ENCODE measurements at places on chromosomes 12 and 14.

DNA sequence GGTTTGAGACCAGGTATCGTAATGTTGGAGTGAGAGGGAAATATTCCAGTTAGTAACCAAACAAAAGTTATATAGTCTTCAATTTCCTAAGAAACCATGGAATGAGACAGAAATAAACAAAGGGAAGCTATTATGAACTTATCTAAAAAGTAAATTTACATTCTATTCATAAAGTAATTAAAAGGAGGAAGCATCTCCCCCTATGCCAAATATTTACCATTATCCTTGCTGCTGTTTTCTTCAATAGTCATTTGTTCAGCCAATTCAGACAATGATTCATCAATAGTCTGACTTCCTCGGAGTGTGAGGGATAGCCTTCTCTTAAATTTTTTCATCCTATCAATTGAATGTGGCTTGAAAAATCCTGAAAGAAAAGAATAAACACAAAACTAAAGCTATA is 65.7 kb downstream of the CDK17 start:
- DNase-seq, result no peak

GRCh38 chr14:97298331-97298730 is 501.1 kb downstream of the VRK1 start:
- DNase-seq, result no peak

- DNase-seq, result peak; percentile 46
Measured at GRCh38 chr12:54390668-54391551, 6.4 kb upstream of the ZNF385A start.

DNA sequence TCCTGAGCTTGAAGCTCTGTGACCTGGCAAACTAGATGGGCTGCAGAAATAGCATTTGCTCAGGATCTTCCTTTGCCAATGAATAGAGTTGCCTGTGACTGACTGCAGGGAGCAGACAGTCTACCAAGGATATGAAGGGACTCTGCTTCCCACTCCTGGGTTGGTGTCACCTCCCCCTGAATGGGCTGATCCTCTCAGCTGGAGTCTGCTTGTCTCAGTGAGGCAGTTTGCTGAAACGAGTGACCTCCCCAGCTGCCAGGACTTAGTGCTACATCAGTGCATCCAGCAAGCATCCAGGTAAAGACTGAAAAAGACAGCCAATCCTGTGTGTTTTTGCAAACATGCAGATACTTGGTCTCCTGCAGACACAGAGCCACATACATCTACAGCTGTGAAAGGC is 28.5 kb downstream of the PAH start:
- DNase-seq, result no peak

GRCh38 chr12:87768501-87769287 is 260.5 kb downstream of the C12orf50 start:
- no peak for DNase-seq

- no peak for DNase-seq
Measured at GRCh38 chr12:76421046-76421445, 72.8 kb upstream of the BBS10 start.

DNA sequence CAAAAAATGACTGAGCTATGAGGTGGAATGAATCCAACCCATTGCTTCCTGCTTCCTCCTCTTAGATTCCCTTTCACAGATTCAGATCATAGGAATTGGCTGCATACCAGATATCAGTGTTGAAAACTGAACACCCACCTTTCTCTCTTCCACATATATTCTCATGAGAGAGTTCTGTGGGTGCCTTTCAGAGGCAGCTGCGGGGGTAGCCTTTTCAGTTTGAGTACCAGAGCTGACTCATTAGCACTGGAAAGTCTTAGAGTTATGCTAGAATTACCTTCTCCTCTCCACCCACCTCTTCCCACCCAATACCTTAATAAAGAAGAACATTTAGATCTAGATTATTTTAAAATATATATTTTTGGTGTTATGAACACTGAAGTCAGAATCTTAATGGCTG is 495.4 kb upstream of the SEL1L start:
- DNase-seq, result no peak

GRCh38 chr12:82688035-82688501 is 1.4 kb downstream of the TMTC2 start:
- DNase-seq, result peak; percentile 15

- no peak for DNase-seq
Measured at GRCh38 chr14:47392326-47392725, 283.1 kb downstream of the MDGA2 start.

DNA sequence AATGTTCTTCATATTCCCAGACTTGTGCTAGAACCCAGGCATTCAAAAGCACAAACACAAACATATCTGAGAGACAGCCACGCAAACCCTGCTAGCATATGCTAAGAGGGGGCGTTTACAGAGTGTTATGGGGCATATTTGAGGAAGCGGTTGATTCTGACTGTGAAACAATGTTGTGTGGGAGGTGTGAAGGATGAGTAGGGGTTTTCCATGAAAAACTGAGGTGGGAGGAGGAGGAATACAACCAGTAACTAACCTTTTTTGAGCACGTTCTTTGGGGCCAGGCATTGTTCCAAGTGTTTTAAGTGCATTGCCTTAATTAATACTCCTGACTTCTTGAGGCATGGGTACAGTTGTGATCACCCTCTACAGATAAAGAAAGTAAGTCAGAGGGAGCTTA is 499.5 kb downstream of the AACS start:
- DNase-seq, result no peak

DNA sequence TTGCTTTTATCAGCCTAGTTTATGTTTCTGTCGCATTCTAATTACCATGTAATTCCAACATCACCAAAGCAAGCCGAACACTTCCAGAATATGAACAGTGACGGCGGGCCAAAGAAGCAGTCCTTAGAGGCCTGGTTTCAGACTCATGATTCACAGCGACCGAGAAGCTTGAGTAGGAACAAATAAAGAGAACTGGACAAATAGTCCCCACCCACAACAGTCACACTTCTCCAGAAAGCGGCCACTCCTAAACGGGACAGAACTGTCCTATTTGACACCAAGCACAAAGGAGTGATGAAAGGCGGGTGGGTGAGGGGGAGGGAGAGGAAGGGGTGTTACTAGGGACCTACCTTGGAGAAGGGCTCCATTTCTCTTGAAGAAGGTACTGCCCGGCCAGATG is 136.4 kb downstream of the FOXN3 start:
- no peak for DNase-seq

GRCh38 chr12:28463396-28463795 is 273.1 kb downstream of the CCDC91 start:
- DNase-seq, result no peak

DNA sequence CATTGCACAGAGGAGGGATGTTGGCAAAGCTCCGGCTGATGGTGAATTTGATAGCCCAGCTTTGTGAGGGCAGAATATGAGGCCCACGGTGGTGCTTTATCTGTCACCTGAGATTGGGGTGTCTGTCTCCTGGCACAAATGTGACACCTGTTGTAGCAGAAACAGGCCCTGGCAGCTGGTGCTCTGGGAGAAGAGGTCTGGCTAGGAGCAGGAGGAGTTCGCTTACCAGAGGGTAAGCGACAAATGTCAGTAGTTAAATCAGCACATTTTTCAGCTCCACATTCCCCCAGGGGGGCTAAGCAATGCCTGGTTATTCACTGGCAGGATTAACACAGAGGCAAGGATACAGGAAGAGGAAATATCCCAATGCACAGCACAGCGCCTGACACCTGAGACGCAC is 71.1 kb downstream of the B4GALNT3 start:
- DNase-seq, result no peak

GRCh38 chr12:1972260-1972659 is 32.0 kb downstream of the DCP1B start:
- no peak for DNase-seq

DNA sequence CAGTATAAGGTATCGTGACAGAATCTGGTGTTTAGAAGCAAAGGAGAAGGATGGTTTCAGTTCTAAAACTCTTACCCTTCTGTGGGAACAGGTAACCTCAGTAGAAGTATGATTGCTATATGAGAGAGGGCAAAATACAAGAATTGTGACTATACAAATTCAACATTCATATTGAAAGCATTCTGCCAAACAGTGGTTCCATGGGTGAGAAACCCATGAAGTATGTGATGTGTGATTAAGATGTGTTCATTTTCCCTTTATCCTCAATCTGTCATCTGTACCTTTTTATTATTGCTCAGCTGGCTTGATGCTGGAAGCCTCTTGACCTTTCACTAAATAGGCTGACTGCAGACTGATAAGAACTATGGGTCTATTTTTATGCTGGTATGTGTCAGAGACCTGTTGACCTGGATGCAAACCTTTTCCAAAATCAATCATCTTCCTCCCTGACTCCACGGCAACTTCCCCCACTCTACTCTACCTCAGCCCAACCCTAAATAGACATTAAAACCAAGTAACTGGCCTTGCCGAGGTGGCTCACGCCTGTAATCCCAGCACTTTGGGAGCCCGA is 109.6 kb downstream of the STXBP6 start:
- peak; percentile 10 for DNase-seq

- DNase-seq, result no peak
Measured at GRCh38 chr12:54463034-54463433, 10.4 kb downstream of the GTSF1 start.

DNA sequence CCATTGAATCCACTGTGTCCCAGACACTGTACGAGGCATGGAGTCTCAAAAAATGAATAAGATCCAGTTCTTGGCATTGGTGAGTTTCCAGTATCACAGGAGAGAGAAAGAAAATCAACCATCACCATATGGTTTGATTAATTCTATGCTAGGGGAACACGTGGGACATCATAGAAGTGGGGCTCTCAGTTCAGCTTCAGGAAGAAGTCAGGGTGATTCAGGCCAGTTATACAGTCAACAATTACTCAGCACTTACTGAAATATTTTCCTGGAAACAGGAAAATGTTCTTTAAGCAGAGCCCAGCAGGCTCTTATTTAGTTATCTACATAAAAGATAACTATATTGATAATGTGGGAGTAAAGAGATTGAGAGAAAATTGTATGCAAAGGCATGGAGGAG is 407.2 kb downstream of the NOVA1 start:
- no peak for DNase-seq

DNA sequence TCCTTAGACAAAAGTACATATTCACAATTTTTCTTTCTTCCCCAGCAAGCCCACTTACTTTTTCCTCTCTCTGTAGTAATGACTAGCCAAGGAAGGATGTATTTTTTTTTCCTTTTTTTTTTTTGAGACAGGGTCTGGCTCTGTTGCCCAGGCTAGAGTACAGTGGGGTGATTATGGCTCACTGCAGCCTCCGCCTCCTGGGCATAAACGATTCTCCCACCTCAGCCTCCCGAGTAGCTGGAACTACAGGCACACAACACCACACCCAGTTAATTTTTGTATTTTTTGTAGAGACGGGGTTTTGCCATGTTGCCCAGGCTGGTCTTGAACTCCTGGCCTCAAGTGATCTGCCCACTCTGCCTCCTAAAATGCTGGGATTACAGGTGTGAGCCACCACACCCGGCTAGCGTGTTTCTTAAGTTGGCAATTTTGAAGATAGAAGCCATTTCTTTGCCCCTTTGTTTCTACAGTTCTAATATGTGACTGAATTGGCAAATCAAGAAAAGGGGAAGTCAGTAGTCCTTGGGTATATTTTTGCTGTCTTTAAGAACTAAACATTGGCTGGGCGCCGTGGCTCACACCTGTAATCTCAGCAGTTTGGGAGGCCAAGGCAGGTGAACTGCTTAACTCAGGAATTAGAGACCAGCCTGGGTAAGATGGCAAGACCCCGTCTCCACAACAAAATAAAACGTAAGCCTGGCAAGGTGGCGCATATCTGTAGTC is 3.2 kb upstream of the NACA start:
- DNase-seq, result no peak

DNA sequence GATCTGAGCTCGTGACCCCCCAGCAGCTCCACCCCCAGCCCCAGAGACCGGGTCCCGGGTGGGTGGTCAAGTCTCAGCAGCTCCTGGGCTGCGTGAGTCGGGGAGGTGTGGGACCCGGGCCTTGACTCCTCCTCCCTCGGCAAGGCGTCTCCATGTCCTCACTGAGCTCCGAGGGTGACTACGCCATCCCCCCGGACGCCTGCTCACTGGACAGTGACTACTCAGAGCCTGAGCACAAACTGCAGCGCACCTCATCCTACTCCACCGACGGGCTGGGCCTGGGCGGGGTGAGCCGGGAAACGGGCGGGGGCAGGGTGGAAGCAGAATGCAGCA is 28.1 kb downstream of the PIGH start:
- DNase-seq, result no peak

DNA sequence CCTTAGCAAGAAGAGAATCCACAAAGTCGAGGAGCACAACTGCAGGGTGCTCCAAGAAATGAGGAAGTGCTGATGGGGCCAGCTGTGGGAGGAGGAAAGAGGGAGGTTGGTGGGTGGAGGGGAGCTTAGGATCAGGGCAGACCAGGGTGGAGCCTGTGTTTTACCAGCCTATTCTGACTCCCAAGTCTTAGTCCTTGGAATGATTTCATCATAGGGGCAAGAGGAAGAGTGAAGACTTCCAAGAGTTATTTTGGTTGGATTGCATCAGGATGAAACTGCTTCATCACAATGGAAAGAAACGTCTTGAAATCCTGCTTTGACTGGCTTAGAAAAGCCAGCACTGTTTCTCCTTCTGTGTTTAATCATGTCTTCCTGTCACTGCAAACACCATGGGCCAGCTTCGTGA is 194.0 kb downstream of the DPF3 start:
- DNase-seq, result peak; percentile 5

- DNase-seq, result no peak
Measured at GRCh38 chr12:9711664-9712063, 21.2 kb downstream of the CLECL1 start.

DNA sequence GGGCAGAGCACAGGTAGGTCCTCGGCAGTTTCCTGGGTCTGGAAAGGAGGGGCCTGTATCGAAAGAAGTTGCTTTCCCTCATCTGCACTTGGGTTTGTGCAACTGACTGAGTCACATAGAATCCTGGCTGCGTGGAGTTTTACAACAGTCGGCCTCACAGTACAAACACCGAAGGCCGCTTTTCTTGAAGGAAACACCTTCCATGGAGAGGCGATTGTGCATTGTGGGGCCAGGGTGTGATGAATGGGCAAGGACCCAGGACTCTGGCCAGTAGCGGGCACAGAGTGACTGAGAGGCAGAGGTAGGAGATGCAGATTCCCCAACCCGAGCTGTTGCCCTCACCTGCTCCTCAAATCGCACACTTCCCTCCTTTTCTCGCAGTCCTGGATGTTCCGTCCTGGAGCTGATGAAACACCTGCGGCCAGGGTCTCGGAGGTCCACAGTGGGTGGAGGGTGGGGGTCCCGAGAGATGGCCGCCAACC is 7.7 kb downstream of the CCND2 start:
- no peak for DNase-seq
